LoVo (cell line): ENCODE measurements at places on chromosomes 4 and X.

DNA sequence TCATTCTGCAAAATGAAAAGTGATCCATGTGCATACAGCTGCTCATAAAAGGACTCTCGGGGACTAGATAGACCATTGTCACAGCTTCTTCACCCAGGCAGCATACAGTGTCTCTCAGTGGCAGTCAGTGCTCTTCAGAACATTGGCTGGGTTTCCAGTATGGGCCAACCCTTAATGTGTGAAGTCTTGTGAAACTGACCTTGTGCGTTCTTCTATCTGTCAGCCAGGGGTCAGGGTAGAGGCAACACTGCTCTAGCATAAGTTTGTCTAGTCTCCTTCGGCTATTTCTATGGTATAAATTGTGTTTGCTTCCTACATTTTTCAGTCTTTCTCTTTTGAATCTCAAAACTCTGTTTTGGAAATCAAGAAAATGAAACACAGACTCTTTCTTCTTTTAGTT lies 37.0 kb upstream of the SMIM31 start:
- DNase-seq: peak; percentile 12

DNA sequence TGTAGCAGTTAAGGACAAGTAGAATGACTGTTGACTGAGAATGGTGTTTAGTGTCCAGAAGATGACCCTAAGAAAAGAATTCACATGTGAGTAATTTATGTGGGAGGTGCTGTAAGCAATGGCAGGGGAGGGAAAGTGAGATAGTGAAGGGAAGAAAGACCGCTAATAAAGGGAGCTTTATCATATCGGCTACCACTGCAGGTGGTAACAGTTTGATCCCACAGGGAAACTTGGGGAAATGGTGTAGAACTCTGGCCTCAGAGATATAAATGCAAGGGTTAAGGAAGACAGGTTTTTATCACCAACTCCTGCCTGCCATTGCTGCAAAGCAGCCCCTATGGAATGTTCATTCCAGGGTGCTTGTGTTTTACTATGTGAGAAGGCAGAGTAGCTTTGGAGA lies 489.6 kb downstream of the STPG2 start:
- DNase-seq: no peak

DNA sequence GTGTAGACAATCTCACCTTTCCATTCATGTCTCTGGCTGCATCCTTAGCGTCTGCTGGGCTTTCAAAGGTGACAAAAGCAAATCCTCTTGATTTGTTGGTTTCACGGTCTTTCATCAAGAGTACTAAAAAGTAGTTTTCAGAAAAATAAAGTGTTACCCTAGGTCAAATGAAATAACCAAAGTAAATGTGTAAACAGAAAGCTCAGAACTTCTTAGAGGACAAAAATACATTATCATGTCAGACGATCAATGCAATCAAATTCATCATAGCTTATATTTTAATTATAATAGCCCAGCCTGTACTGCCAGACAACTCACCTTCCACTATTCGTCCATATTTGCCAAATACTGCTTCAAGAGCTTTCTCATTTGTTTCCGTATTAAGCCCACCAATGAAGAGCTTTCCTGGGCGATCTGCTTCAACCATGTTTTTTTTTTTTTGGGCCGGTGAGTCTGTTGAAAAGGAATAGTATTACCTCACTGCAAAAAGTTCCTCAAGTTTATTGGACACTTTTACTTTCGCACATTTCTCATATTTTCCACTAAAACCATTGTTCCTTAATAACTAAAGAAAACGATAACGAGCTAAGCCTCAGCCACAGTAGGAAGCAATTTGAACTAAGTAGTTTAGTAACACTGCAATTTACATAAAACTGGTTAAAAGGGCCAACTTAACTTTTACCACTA lies 1.4 kb downstream of the RBMX start:
- no peak for DNase-seq

GRCh38 chr4:98522636-98523395 lies 135.6 kb downstream of the TSPAN5 start:
- no peak for DNase-seq

DNA sequence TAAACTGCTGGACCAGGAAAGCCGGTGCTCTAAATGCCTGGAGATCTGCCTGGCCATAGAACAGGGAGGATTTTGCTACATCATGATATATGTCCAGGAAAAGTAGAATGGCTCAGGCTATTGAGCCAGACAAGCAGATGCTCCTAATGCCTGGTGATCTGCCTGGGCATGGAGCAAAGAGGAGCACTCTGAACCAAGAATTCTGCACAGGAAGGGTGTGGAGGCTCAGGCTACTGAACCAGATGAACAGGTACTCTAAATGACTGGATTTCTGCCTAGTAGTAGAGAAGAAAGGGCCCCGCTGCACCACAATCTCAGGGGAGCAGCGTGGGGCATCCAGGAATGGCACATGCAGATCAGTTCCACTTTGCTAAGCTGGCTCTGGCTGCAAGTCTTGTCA lies 607.9 kb downstream of the ANKRD50 start:
- DNase-seq: no peak

DNA sequence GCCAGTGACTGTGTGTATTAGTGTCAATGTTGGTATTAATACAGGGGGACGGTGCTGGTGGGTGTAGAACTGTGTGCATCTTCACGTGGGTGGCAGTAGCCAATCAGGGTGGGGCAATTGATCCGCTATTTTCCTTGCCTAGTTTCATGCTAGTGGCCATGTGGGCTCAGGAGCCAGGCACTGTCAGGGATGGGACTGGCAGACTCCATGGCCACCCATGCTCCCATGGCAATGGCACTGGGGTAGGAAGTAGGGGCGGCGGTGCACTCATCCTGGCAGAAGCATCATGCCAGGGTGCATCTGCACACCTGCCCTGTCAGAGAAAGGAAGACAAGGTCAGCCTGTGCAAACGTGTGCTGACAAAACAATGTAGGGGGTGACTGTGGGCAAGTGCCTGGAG lies 122.1 kb upstream of the MAGEC2 start:
- DNase-seq: no peak

- DNase-seq: no peak
Measured at GRCh38 chr4:159497936-159498335, 395.1 kb downstream of the RAPGEF2 start.

- DNase-seq: no peak
Measured at GRCh38 chr4:40316333-40316781, 18.8 kb upstream of the CHRNA9 start.

DNA sequence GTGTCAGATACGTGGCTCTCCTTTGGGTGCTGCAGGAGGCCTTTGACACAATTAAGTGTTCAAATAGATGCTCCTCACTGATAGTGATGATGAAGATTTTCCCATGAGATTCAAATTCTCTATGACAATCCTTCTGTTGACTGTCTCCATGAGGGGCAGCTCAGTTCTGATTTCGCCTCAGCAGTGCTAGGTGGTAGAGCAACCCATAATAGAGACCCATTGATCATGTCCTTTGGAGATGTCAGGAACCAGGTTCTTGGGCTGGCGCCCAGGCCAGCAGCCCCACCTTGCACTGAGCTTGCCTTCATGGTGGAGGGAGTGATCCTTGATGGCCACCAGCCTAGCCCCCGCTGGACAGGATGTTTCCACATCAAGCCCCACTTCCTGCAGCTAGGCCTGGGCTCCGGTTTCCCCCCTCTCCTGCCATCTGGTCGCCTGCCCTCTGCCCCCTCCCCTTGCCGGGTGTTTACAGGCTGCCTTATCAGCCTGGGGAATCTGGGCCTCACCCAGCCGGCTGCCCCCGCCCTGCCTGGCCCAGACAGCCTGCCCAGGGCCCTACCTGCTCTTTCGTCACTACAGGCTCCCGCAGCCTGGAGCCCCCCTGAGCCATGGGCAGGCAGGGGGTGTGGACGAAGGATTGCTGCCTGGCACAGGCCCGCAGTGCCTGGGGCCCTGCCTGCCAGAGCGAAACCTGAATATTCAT lies 12.6 kb downstream of the ELF4 start:
- no peak for DNase-seq

- DNase-seq: no peak
Measured at GRCh38 chr4:150006197-150006596, 72.0 kb upstream of the DCLK2 start.

DNA sequence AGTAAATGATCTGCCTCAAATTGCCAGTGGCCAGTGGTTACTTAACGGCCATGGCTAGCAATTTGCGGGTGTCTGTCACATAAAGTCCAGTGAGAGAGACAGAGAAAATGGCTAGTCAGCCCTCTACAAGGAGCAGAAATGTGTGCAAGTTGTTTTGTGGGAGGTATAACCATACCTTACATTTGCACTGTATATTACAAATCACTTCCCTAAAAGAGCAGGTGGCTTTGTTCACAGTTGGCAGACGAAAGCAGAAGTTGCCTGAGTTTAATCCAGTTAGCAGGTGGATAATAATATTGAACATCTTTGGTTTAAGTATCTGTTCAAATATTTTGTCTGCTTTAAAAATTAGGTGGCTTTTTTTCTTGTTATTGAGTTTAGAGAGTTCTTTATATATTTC lies 15.6 kb downstream of the SRPX start:
- no peak for DNase-seq

- no peak for DNase-seq
Measured at GRCh38 chr4:30802622-30803323, 82.6 kb downstream of the PCDH7 start.

DNA sequence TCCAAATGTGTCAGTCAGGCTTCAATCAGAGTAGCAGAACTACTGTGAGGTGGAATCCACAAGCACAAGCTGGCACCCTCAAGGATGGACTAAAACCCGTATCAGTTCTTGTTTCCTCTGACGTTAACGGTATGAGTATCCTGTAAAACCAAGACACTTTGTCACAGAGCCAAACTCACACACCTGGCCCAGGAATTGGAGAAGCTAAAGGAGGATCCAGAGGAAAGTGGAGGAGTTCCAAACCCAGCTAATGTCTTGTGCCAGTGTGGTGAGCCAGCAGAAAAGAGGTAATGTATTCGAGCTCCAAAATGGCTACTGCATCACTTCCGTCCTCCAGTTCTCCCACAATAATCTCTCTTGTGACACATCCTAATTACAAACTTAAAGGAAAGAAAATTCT lies 44.7 kb downstream of the ATP1B4 start:
- DNase-seq: no peak

- DNase-seq: peak; percentile 11
Measured at GRCh38 chr4:138348055-138348454, 105.9 kb upstream of the SLC7A11 start.

DNA sequence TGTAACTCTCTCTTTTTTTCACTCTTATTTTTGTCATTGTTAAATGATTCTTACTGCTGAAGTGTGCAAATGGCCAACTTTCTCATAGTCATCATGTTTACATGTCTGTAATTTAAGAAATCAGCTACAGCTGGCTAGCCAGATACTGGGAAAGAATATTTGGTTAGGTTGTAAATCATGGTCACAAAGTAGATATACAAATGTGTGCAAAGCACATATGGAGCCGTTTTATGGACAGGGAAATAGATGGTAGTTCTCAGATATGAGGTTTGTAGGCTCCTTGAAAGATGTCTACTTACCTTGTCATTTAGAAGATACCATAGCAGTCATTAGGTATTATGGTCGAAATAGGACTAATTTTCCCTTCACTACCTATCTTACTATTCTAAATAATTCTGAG lies 430.4 kb downstream of the ADGRL3 start:
- DNase-seq: no peak

- no peak for DNase-seq
Measured at GRCh38 chrX:130084631-130085237, 25.6 kb downstream of the ELF4 start.

DNA sequence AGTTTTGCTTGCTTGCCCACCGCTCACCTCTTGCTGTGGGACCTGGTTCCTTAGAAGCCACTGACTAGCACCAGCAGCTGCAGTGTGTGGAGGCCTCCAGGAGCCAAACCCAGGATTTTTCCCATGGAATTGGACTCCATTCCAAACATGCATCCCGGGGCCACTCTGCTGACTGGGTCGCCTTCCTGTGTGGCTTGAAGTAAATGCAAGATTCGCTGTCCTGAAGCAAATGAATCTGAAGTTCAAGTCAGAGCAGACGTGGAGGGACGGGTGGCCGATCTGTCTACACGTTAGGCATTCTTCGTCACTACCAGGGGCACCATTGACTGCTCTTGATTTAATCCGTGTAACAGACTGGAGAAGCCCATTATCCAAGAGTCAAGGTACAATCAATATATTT lies 109.0 kb downstream of the SHOX start:
- no peak for DNase-seq

GRCh38 chr4:174635732-174636131 lies 113.4 kb upstream of the HPGD start:
- DNase-seq: no peak

- DNase-seq: peak; percentile 51
Measured at GRCh38 chrX:108001218-108001814, 19.1 kb upstream of the TEX13B start.

DNA sequence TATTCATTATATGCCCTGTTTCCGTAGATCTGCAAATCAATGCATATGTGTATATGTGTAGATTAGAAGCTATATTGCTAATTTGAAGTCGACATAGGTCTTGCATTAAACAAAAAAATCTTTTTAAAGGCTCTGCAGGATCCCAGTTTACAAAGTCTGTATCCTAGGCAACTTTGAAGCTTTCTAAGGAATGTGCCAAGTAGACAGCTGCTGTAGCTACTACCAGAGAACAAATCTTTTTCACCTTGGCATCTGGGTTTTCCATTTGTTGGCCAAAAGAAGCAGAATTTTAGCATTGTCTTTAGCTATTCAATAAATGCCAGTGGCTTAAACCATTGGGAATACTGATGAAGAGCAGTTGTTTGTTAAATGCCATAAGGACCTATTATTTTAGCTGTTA lies 88.0 kb downstream of the NAA11 start:
- DNase-seq: no peak

GRCh38 chrX:39499996-39500395 lies 597.8 kb downstream of the BCOR start:
- no peak for DNase-seq

- no peak for DNase-seq
Measured at GRCh38 chrX:68490644-68491043, 8.2 kb upstream of the YIPF6 start.

GRCh38 chr4:165872461-165873297 lies at the start of gene TLL1:
Gene TLL1 (plus strand): TSS chr4:165873237. CDS start chr4:165873905, 668 bp downstream.
- DNase-seq: no peak

DNA sequence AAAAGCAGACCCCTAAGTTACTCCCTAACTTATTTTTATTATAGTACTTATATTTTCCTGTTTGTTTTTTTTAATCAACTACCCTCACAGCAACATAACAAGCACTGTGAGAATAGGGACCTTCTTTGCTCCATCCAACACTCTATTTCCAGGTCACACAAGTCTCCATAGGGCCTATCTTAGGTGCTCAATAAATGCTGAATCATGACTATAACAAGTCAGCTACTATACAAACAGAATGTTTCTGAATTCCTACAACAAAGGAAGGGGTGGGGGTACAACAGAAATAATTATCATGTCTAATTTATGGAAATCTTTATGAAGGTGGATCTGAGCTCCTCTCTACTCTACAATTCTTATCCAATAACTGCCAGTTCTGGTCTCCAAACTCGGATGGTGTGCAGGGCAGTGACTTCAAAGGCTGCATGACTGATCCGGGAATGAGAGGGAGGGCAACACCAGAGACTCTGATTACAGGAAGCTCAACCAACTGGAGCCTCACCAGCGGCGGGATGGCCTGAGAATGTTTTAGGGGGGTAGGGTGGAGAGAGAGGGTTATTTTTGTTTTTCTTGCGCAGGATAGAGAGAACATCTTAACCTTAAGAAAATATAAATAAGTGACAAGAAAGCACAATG lies 71.1 kb downstream of the HADH start:
- DNase-seq: no peak

GRCh38 chrX:125757794-125758564 lies 408.1 kb downstream of the DCAF12L2 start:
- no peak for DNase-seq
